ENCODE measurements at places on chromosomes 4 and X.

GRCh38 chrX:13198762-13199064 lies 121.1 kb downstream of the ATXN3L start:
- DNase-seq: no peak

DNA sequence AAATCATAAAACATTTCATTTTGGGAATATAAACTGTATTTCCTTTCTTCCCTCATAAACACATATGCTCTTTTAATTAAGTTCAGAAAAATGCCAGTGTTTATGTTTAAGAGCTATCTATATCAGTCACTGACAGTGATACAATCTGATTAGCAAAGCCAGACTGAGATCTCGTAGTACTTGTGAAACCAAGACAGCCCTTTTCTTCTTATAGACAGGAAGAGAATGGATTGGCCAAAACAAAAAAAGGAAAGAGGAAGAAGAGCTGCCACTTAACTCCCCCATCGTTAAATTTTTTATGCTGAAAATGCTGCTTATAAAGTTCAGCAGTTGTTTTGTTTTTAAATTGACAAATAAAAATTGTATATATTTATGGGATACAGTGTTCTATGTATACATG lies 87.4 kb downstream of the PLAC1 start:
- no peak for DNase-seq

GRCh38 chrX:74351760-74352159 lies 47.8 kb downstream of the ZCCHC13 start:
- no peak for DNase-seq

DNA sequence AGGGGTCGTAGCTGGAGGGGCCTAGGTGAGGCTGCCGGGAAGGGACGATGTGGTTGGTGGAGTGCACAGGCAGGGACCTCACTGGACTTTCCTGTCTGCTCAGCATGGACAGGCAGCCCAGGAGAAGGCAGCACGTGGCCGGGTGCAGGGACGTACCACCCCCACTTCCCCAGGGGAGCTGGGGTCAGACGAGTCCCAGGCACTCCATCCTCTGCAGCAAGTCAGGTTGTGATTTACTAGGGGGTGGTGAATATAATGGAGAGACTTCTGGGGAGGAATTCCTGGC lies 1.5 kb upstream of the CTBP1 start:
- no peak for DNase-seq

DNA sequence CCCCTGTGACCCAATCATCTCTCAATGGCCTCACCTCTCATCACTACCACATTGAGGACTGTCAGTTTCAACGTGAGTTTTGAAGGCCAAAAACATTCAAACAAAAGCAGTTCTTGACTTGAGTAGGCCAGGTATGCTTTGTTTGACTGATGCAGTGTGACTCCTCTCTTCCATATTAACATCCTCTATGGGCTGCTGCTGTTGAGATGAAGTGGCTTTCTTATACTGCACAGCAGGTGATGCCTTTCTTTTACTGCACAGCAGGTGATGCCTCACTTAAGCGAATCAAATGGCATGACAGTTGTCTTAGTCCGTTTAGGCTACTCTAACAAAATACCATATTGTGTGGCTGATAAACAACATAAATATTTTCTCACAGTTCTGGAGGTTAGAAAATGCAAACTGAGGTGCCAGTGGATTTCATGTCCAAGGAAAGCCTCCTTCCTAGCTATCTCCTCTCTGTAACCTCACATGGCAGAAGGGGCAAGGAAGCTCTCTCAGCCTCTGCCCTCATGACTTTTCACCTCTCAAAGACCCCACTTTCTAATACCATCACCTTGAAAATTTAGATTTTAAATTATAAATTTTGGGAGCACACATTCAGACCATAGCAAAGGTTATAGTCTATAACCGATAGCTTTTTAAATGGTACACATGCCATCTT lies 2267.9 kb upstream of the AGA start:
- no peak for DNase-seq

DNA sequence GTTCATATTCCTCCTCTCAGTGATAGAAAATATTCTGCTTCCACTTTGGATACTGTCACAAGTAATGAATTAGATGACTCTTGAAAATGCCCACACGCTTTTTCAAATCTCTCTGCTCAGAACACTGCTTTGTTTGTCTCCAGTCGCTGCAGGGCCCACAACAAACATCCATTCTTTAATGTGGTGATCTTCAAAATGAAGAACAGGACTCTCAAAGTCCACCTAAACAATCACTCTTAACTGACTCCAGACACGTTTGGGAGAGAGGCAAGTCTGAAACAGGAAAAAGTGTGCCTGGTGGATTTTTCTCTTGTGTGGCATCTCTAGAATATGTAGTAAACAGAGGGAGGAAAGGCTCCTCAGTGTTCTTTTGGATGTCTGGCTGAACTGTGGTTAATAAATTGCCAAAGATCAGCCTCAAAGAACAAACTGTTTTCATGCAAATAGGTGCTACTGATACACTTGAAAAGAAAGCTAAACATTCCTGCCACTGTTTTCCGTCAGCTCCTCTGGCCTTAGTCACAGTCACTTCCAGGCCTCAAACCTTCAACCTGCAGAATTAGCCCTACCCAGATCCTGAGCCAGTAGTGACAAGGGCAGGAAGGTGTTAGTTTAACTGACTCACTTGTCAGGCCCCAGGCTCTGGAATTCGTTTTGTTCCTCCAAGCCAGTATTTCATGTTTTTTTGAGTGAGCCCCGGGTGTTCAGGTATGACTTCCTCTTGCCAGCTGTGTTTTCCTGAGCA lies 259.6 kb upstream of the GPC4 start:
- DNase-seq: no peak

- DNase-seq: no peak
Observed at GRCh38 chr4:182809417-182810102, 107.6 kb downstream of the DCTD start.

DNA sequence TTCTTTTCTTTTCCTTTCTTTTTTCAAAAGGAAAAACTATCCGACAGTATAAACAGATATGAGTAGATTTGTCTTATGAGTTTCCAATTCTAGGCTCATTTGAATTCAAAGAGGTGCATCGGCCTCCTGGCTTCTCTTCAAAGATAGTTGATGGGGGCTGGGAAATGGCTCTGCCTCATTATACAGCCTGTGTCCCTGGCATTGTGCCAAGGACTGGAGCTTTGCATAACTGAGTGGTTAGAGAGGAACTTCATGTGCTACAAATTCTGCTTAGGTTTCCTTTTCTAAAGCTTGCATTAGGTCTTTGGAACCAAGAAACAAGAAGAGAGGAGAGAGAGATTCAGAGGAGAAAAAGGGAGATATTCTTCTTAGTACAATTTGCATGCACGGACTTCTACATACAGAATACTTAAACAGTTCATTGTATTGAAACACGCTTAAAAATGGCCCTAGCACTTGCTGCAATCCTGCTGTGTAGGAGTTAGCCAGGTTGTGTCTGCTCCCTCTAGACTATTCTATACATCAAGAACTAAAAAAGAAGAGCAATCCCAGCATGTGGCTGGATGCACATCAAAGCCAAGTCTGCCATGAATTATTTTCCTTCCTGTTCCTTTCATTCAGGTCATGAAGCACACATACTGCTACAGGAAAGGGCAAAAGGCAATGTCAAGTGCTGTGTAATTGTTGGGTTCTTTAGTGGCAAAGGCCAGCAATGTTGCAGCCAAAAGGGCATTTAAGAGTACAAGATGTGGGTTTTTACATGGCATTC lies 70.9 kb downstream of the INTS12 start:
- no peak for DNase-seq

GRCh38 chr4:126369076-126369475 lies 1054.3 kb downstream of the FAT4 start:
- DNase-seq: no peak

DNA sequence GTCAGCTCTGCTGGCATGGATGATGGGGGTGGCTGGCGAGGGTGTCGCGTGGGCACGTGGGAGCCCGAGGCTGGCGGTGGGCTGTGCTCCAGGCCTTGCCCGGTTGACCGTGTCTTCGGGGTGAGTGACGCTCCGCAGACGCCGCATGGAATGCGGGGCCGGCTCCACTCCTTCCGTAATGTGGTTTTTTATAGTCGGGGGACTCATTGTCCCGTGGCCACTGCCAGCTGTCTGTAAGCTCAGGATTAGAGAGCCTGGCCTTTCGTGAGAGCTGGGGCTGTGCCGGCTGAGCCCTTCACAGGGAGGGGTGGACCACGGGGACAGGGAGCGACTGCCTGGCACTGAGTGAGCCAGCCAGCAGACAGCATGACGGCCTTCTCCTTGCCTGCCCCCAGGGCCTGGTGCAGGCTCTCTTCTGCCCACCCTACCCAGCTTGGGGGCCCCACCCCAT lies 20.4 kb downstream of the DOK7 start:
- DNase-seq: no peak

DNA sequence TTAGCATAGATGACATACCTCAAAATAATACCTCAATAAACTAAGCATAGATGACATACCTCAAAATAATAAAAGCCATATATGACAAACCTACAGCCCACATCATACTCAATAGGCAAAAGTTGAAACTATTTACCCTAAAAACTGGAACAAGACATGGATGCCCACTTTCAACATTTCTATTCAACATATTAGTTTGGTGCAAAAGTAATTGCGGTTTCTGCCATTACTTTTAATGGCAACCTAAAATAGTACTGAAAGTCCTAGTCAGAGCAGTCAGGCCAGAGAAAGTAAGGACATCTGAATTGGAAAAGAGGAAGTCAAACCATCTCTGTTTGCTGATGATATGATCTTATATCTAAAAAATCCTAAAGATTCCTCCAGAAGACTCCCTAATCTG lies 250.4 kb downstream of the RAB28 start:
- no peak for DNase-seq

DNA sequence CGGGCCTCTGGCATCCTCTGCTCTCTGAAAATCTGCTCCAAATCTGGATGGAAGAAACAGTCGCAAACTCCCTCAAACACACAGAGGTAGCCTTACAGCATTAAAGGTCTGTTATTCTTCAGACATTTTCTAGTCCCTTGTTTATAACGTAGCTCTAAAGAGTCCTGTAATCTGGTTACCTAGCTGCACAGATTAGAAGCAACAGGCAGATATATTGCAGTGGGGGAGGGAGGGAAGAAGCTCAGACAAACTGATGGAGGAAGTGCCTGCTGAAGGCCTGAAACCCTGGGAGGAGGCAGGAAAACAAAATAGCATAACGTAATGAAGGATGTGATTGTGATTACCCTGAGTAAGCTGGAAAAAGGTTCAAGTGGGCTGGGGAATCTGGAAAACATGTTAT lies 39.4 kb downstream of the ZCCHC12 start:
- no peak for DNase-seq

GRCh38 chrX:10519278-10519677 lies 101.1 kb downstream of the MID1 start:
- DNase-seq: no peak

DNA sequence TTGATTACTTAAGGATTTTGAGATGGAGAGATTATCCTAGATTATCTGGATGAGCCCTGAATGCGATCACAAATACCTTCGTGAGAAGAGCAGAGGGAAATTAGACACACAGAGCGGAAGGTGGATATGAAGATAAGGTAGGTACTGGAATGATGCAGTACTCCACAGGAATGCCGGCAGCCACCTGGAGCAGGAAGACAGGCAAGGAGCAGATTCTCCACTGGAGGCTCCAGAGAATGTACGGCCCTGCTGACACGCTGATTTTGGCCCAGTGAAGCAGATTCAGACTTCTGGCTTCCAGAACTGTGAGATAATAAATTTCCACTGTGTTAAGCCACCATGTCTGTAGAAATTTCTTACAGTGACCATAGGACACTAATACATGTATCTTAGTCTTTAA lies 79.4 kb upstream of the PITX2 start:
- DNase-seq: no peak

All from HFF-Myc (cell line).